ENCODE measurements at places on chromosomes 3 and 15.

DNA sequence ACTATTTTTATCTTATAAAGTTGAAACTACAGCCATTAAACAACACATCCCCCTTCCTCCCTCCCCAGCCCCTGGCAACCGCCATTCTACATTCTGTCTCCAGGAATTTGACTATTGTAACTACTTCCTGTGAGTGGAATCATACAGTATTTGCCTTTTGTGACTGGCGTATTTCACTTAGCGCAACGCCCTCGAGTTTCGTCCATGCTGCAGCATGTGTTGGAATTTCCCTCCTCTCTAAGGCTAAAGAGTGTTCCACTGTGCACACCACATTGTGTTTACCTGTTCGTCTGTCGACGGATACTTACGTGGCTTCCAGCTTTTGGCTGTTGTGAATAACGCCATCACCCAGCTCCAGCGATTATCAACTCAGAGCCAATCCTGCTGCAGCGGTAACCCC is 52.0 kb upstream of the DLG1 start:
- no peak for ATAC-seq

GRCh38 chr15:39854161-39854560 is 65.9 kb downstream of the GPR176 start:
- ATAC-seq: no peak

DNA sequence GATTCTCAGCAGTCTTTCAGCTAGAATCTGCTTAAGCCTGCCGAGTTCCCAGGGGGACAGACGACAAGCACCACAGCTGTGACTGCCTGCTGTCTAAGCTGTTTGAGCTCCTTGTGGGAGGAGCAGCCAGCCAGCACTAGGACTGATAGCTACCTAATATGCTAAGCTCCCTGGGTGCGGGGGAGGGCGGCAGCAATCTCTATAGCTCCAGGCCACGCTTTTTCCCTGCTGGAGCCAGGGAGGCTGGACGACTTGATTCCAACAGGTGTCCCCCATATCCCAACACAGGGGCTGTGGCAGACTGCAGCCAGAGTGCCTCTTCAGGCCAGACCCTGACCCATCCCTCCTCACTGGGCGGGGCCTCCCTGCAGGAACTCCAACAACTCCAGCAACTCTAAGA is 134.1 kb upstream of the ARPP21 start:
- no peak for ATAC-seq

DNA sequence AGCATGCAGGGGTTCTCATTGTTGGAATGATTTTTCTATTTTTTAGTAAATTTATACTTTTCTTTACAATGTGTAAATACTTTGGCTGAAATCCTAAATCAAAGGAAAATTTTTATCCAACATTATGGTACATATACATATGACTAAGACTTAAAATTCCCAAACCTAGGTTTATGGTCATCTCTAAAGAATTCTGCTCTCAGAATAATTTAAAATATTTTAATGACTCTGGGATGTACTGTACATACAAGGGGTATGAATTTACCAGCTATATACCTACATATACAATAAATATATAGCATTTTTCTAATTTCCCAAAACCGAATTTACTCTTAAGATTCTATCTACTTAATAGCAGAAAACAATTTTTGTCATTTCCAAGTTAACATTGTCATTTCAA is 137.9 kb upstream of the POU1F1 start:
- no peak for ATAC-seq

DNA sequence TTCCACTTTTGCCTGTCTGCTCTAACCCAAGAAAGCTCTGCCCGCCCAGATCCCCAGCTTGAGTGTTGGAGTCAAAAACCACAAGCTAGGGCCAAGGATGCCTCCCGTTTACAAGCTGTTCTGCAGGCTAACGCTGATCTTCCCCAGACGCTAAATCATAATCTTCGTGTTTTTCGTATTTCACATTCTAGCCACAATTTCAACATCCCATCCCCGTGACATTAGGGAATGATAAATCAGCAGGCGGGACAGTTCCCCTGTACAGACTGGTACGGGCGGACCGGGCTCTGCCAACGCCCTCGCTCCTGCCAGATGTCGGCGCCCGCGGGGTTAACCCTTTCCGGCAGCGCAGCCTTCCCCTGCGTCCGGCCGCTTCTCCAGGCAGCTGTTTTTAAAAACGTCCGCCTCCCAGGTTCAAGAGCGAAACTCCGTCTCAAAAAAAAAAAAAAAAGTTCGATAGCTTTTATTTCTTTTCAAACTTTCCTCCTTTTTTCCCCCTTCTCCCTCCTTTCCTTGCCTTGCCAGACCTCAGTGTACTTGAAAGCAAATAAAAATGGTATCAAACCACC is 81.0 kb upstream of the BNC1 start:
- ATAC-seq: no peak

- no peak for ATAC-seq
Observed at GRCh38 chr15:101158166-101159095, 93.4 kb downstream of the CHSY1 start.

- ATAC-seq: peak; percentile 31
Observed at GRCh38 chr3:187823746-187824145, 78.5 kb upstream of the BCL6 start.

DNA sequence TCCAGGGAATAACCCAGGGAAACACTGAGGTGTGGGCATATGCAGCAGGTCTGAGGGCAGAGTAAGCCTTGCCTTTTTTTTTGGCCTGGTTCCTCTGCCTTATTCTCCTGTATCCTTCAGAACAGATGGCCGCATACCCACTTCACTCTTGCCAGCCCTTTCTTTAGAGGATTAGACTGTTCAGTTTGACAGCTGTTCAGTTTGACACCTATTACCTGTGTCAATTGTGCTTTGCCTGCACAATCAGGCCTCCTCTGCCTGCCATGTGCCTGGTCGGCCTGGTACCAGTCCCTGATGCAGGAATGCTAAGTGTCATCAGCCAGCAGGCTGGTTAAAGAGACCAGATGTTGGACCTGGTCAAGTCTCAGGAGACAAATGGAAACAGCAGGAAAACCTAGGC is 22.3 kb downstream of the TM6SF1 start:
- ATAC-seq: no peak

GRCh38 chr3:69914395-69914794 is 85.1 kb upstream of the SAMMSON start:
- no peak for ATAC-seq

DNA sequence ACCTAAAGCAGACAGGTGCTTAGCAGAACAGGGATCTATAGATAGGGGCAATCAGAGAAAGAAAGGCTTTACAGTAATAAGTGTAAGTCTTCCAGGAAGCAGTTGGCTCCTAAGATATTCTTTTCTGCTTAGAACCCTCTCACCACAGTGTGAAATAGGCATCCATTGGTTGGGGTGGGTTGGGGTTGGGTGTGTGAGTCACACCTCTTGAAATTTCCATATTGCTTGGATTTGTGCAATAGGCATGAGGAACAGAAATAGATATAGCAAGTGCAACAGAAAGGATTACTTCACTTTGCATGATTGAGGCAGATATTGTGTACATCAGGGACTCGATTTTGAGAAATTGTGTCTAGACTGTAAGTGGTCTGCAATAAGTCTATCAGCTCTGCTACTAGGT is 200.1 kb upstream of the GAP43 start:
- ATAC-seq: no peak

- no peak for ATAC-seq
Observed at GRCh38 chr15:53447742-53448141, 311.7 kb downstream of the WDR72 start.

GRCh38 chr3:142866841-142867631 is 21.8 kb downstream of the PCOLCE2 start:
- ATAC-seq: no peak

DNA sequence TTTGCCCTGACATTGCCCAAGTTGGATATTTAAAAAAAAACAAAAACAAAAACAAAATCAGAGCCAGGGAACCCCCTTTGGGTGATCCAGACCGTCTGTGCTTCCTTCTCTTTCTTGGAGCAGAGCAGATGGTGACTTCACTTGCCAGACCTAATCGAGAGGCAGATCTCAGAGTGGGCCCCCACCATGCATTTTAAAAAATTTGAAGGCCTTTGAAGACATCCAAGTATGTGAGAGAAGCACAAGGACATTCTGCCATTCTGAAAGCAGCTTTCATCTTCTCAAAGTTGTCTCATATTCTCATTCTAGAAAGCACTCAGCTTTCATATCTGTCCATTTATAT is 93.3 kb downstream of the SV2B start:
- no peak for ATAC-seq

DNA sequence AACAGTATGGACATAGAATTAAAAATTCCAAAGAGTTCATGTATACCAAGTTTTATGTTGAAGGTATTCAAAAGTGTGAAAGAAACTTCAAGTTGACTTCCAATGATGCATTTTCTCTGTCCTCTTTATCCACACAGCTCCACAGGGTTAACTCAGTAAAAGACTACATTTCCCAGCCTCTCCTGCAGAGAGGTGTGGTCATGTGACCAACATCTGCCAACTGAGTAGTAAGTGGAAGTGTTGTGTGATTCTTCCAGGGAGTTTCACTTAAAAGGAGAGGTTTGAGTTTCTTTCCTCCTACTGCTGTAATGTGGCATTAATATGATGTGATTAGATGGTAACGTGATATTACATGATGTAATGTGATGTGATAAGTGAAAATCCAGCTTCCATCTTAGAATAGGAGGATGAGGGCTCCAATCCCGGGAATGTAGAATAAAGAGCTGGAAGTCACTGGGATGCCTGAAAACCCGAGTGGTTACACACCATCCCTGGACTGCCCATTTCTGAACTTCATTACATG is 280.6 kb downstream of the ARRDC4 start:
- ATAC-seq: no peak

- no peak for ATAC-seq
Observed at GRCh38 chr3:124519591-124520194, 210.6 kb upstream of the UMPS start.

- ATAC-seq: no peak
Observed at GRCh38 chr3:142968319-142969025, 5.0 kb upstream of the PAQR9 start.

DNA sequence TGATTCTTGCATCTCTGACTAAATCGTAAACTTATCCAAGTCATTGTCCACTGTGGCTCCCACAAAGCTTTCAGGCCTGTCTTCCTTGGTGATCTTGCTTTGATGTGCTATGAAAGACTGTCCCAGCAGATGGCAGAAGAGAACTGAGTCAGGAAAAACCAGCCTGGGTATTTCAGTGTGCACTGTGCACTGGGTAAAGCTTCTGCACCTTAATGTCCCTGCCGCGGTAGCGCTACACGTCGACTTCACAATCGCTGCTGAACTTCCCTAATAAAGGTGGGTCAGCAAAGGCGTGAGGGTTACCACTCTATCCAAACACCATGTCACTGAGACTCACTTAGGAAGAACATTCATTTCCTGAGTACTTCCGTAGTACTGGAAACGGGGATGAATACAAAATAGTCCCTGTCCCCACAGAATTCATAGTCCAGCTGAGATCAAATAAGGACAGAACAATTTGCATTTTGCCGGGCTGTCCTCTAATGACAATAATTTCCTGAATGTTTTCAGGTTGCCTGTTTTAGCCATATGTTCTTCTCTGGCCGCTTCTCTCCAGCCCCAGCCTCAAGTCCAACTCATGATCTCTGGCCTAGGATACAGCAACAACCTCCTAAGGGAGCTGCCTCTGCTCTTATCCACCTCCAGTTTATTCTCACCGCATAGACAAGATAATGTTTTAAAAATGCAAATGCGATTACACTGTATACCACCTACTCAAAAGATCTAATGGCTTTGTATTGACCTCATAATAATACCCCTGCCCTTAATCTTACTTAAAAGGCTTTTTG is 83.6 kb upstream of the AKAP13 start:
- ATAC-seq: peak; percentile 98

- ATAC-seq: no peak
Observed at GRCh38 chr15:31077941-31078340, 23.6 kb downstream of the TRPM1 start.

DNA sequence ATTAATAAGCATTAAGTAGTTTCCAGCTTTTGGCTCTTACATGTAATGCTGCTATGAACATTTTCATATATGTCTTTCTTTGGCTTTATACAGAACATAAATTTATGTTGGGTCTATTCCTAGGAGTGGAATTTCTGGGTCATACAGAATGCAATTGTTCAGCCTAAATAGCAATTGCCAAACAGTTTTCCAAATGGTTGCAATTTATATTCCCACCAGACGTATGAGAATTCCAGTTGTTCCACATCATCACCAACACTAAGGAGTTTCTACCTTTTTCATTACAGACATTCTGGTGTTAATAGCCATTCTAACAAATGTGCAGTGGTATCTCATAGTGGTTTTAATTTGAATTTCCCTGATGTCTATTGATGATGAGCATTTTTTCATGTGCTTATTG is 160.1 kb upstream of the TMC3 start:
- no peak for ATAC-seq

- no peak for ATAC-seq
Observed at GRCh38 chr3:138861798-138862197, 27.1 kb upstream of the PIK3CB start.

- no peak for ATAC-seq
Observed at GRCh38 chr3:113185194-113185835, 26.0 kb upstream of the BOC start.

DNA sequence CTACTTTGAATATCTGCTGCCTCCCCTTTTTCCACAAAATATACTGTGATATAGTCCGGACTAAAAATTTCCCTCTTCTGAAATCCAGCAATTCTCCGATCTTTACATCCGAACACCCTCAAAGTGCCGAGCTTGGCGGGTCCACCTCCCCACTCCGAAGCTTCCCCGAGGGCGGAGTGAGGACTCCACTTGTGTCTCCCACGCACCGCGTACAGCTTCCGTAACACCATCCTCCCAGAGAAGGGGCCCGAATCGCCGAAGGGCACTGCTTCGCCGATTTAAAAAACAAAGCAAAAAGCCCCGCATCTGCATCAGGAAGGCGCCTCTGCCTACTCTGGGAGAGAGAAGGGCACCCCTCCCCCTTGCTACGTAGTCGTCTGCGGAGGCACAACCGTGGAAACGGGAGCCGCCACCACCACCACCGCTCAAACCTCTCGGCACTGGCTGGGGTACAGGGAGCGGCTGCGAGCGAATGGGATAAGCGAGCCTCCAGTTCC is 551 bp downstream of the NCBP2 start:
- peak; percentile 56 for ATAC-seq

GRCh38 chr3:77158730-77159581 is 119.1 kb downstream of the ROBO2 start:
- no peak for ATAC-seq

DNA sequence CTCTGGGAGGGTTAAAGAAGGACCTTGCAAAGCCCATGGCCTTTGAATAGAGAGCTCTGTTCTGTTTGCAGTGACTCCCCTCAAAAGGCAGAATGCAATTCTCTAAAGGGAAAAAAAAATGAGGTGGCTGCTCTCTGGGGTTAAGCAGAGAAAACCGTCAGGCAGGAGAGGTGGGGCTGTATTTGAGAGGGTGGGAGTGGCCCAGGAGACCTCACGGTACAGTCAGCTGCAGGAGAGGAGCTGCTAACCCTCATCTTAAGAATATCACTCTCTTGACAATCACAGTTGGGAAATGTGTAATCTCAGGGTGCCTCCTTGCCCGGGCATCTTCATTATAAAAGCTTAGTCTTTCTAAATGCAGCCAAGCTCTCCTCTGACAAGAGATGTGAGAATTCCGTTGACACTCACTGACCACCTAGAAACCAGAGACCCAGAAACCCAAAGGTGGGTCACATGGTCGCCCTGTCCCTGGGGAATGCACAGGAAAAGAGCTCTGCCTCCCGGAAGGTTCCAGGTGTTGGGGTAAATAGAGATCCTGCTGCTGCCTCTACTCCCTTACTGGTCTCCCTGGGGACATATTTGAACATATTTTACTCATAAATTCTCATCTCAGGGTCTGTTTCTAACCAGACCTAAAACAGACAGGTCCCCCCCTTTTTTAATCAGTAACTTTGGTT is 159.1 kb upstream of the CTDSPL start:
- ATAC-seq: no peak

GRCh38 chr3:4838621-4839022 is 140.6 kb upstream of the BHLHE40 start:
- no peak for ATAC-seq

GRCh38 chr15:39172380-39173281 is 408.2 kb upstream of the THBS1 start:
- ATAC-seq: no peak
